ENCODE measurements at places on chromosomes 11 and 22. TPM values are rescaled to one million over a fixed set of nuclear protein-coding genes. Genes with fewer than 3 reads are reported as not detected.

- H3K4me3 ChIP-seq, result no peak overlapping the region
- no peaks in the 10 kb centered on the region for H3K36me3 ChIP-seq
- no peaks in the 10 kb centered on the region for H3K27me3 ChIP-seq
- peaks cover 13% of the 10 kb centered on the region for H3K4me1 ChIP-seq
- H3K27ac ChIP-seq, result no peak overlapping the region
Measured at GRCh38 chr11:114342476-114342875, 46.3 kb downstream of the NNMT start.

DNA sequence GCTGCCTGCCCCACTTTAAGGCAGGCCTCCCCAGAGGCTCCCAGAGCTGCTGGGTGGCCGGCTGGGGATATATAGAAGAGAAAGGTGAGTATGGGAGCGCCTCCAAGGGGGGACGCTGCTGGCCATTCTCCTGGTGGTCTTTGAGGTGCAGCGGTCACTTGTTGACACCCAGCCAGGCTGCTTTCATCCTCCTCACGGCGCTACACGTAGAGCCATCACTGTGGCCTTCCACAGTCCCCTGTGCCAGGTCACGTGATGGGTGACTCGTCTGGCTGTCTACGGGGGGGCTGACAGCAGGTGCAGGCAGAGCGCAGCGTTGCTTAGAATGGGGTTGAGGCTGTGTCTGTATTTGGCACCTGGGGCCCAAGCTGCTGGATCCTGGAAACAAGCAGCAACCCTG lies 1.9 kb downstream of the ACR start:
- no peaks in the 10 kb centered on the region for H3K27me3 ChIP-seq
- H3K36me3 ChIP-seq, result no peaks in the 10 kb centered on the region
- H3K4me1 ChIP-seq, result no peaks in the 10 kb centered on the region
- H3K4me3 ChIP-seq, result no peak overlapping the region

DNA sequence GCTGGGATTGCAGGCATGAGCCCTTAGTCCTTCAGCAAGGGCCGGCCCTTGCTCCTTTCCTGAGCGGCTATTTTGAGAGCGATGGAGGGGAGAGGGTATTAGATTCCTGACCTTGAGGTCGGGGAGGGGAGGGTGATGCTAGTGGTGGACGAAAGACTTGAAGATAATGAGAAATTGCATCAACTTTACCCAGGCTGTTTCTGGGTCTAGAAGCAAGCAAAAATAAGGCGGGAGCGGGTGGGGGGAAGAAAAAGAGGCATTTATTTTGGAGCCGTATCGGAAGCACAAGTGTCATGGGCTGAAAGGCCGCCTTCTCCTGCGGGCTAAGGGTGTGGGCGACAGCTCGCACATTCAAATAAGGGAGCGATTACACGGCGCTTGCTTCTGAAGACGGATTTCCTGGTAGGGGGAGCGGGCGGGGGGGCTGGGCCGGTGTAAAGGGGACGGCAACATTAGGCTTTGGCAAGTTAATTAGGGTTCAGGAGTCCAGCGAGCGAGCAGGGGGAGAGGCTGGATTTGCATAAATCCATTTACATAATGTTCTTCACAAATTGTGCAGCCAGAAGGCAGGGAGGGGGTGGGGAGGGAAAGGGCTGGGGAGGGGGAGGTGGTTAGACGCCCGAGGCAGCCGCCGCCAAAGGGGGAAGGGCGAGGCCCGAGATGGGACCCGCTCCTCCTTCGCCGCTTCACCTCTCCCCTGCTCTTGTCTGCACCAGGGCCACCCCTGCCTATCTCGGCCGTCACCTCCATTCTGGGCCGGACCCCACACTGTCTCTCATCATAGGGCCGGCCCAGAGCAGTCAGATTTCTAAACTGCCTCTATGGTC lies 245.9 kb downstream of the MIAT start:
- DNase-seq, result peak; percentile 30
- peak overlapping the region; percentile 52 for H3K4me3 ChIP-seq
- H3K36me3 ChIP-seq, result peaks cover under 1% of the 10 kb centered on the region
- no peak overlapping the region for H3K27ac ChIP-seq
- H3K27me3 ChIP-seq, result peaks cover 37% of the 10 kb centered on the region

GRCh38 chr11:121936370-121936769 lies 179.6 kb downstream of the BLID start:
- H3K4me1 ChIP-seq, result no peaks in the 10 kb centered on the region
- no peak overlapping the region for H3K27ac ChIP-seq
- H3K36me3 ChIP-seq, result no peaks in the 10 kb centered on the region
- H3K27me3 ChIP-seq, result peaks cover 21% of the 10 kb centered on the region
- DNase-seq, result no peak

DNA sequence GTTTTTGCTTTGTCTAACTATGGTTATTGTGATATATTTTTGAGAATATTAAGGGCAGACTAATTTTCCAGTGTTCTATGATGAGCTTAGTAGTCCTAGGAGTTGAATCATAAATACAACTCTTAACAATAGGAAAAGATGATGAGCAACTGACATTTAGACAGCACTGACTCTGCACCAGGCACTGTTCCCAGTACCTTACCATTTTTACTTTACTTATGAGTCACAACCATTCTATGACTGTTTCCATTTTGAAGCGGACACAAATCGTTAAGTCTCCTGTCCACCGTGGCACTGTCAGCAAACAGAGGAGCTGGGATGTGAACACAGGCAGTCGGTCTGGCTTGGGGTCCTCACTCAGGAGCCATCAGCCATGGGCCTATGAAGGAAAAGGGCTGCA lies 3.4 kb upstream of the SCGB2A2 start:
- peaks cover 17% of the 10 kb centered on the region for H3K4me1 ChIP-seq
- peaks cover 8% of the 10 kb centered on the region for H3K27me3 ChIP-seq
- no peak overlapping the region for H3K4me3 ChIP-seq
- H3K27ac ChIP-seq, result no peak overlapping the region
- DNase-seq, result peak; percentile 34
- H3K36me3 ChIP-seq, result no peaks in the 10 kb centered on the region

GRCh38 chr11:10305964-10306918 lies 1.4 kb downstream of the ADM start:
- peak; percentile 37 for DNase-seq
- H3K27me3 ChIP-seq, result peaks cover 44% of the 10 kb centered on the region
- H3K36me3 ChIP-seq, result no peaks in the 10 kb centered on the region
- peaks cover 33% of the 10 kb centered on the region for H3K4me1 ChIP-seq
- no peak overlapping the region for H3K27ac ChIP-seq

- H3K27ac ChIP-seq, result no peak overlapping the region
- DNase-seq, result no peak
- H3K27me3 ChIP-seq, result no peaks in the 10 kb centered on the region
- no peak overlapping the region for H3K4me3 ChIP-seq
- H3K36me3 ChIP-seq, result peaks cover 47% of the 10 kb centered on the region
Measured at GRCh38 chr22:49867303-49868265, 13.9 kb downstream of the ZBED4 start.

- no peak overlapping the region for H3K4me3 ChIP-seq
- no peaks in the 10 kb centered on the region for H3K4me1 ChIP-seq
- H3K27me3 ChIP-seq, result peaks cover 32% of the 10 kb centered on the region
- no peaks in the 10 kb centered on the region for H3K36me3 ChIP-seq
- DNase-seq, result no peak
Measured at GRCh38 chr22:43465291-43466015, 53.6 kb downstream of the MPPED1 start.

- H3K4me1 ChIP-seq, result peaks cover 96% of the 10 kb centered on the region
- no peaks in the 10 kb centered on the region for H3K27me3 ChIP-seq
- peak overlapping the region; percentile 96 for H3K27ac ChIP-seq
- peak overlapping the region; percentile 65 for H3K4me3 ChIP-seq
- peaks cover under 1% of the 10 kb centered on the region for H3K36me3 ChIP-seq
- peak; percentile 94 for DNase-seq
Measured at GRCh38 chr11:121464352-121464946, 11.7 kb upstream of the SORL1-AS1 start.

DNA sequence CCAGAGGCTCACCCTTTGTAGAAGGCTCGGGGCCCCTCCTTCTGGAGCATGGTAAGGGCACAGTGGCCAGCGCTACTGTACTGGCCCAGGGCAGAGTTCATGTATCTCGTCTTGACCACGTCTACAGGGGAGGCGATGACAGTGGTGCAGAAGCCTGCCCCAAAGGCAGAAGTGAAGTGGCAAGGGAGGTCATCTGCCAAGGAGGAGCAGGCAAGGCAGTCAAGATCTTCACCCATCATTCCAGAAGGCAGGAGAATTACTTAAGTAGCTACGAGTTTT lies 7.2 kb downstream of the UCP2 start:
- H3K27ac ChIP-seq, result peak overlapping the region; percentile 15
- H3K4me3 ChIP-seq, result no peak overlapping the region
- H3K27me3 ChIP-seq, result no peaks in the 10 kb centered on the region
- H3K36me3 ChIP-seq, result peaks cover 54% of the 10 kb centered on the region
- DNase-seq, result no peak
- peaks cover 91% of the 10 kb centered on the region for H3K4me1 ChIP-seq

DNA sequence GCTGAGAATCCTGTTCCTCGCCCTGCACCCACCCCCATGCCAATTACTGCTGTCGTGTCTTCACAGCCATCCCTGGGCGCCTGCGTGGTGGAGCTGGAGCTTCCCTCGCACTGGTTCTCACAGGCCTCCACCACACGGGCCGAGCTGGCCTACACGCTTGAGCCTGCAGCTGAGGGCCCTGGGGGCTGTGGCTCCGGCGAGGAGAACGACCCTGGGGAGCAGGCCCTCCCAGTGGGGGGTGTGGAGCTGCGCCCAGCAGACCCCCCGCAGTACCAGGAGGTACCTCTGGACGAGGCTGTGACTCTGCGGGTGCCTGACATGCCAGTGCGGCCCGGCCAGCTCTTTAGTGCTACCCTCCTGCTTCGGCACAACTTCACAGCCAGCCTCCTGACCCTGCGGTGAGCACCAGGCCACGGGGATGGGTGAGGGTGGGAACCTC lies 4.3 kb downstream of the TMEM132A start:
- DNase-seq, result no peak
- H3K27ac ChIP-seq, result no peak overlapping the region
- H3K4me1 ChIP-seq, result peaks cover 15% of the 10 kb centered on the region
- H3K27me3 ChIP-seq, result peaks cover 13% of the 10 kb centered on the region
- no peaks in the 10 kb centered on the region for H3K36me3 ChIP-seq

- H3K27ac ChIP-seq, result peak overlapping the region; percentile 84
- H3K27me3 ChIP-seq, result no peaks in the 10 kb centered on the region
- H3K36me3 ChIP-seq, result no peaks in the 10 kb centered on the region
Measured at GRCh38 chr11:111938687-111939160, 1.6 kb downstream of the DIXDC1 start.

DNA sequence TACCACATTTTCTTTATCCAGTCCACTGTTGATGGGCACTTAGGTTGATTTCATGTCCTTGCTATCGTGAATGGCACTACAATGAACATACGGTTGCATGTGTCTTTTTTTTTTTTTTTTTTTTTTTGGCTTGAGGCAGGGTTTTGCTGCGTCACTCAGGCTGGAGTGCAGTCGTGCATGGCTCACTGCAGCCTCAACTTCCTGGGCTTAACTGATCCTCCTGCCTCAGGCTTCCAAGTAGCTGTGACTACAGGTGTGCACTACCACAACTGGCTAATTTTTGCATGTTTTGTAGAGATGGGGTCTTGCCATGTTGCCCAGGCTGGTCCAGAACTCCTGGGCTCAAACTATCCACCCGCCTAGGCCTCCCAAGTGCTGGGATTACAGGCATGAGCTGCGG lies 1.5 kb upstream of the CCDC90B start:
- no peaks in the 10 kb centered on the region for H3K36me3 ChIP-seq
- no peak overlapping the region for H3K27ac ChIP-seq
- no peaks in the 10 kb centered on the region for H3K27me3 ChIP-seq
- no peak overlapping the region for H3K4me3 ChIP-seq
- peaks cover 20% of the 10 kb centered on the region for H3K4me1 ChIP-seq

GRCh38 chr11:79182794-79183193 lies 258.0 kb downstream of the TENM4 start:
- peaks cover 5% of the 10 kb centered on the region for H3K27me3 ChIP-seq
- DNase-seq, result no peak
- H3K27ac ChIP-seq, result no peak overlapping the region
- no peaks in the 10 kb centered on the region for H3K36me3 ChIP-seq
- no peaks in the 10 kb centered on the region for H3K4me1 ChIP-seq

DNA sequence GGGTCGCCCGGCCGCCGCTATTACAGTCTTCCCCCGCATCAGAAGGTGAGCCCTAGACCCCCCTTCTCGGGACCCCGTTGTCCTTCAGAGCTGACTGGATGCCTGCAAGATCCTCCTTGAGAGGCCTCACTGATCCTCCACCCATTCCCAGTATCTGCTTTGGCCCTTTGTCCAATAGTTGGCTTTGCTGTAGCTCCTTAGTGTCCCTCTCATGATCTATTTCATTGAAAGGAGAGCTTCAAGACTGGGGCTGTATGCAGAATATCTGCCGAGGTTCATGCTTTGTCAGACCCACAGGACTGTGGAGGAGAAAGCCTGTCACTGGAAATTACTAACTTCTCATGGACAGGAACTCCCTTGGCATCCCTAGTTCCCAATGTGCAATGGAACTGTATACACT lies 499 bp downstream of the DLAT start:
- no peaks in the 10 kb centered on the region for H3K27me3 ChIP-seq
- H3K4me3 ChIP-seq, result peak overlapping the region; percentile 100
- peaks cover 31% of the 10 kb centered on the region for H3K4me1 ChIP-seq
- DNase-seq, result no peak
- peak overlapping the region; percentile 100 for H3K27ac ChIP-seq
- peaks cover 33% of the 10 kb centered on the region for H3K36me3 ChIP-seq

GRCh38 chr11:120178561-120179056 lies 32.2 kb upstream of the OAF start:
- no peak for DNase-seq
- H3K36me3 ChIP-seq, result no peaks in the 10 kb centered on the region
- no peak overlapping the region for H3K27ac ChIP-seq
- H3K4me1 ChIP-seq, result no peaks in the 10 kb centered on the region
- peaks cover 6% of the 10 kb centered on the region for H3K27me3 ChIP-seq
- H3K4me3 ChIP-seq, result no peak overlapping the region

DNA sequence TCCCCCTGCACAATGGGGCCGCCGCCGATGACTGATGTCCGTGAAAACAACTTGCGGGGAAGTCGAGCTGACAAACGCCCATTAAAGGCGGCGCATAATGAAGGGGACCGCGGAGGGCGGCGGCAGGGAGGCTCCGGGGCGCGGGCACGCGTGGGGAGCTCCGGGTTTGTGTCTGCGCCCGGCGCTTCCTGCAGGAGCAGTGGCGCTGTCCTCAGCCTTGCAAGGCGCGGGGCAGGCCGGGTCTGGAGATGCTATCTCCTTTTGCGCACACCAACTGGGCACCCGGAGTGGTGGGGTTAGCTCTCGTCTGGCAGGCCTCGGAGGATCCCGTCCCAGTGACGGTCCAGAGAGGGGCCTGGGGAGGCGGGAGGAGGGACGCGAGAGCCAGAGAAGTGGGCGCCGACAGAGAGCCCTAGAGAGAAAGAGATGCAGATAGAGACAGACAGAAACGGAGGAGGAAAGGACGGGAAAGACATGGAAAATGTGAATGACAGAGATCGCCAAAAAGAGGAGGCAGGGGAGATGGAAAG lies 390 bp upstream of the FGF3 start:
- no peak overlapping the region for H3K4me3 ChIP-seq
- H3K27ac ChIP-seq, result no peak overlapping the region
- H3K4me1 ChIP-seq, result no peaks in the 10 kb centered on the region
- DNase-seq, result no peak

Gene CRYBB3
- total RNA-seq, result not detected

Gene EIF1AD
- 31.7 TPM for total RNA-seq

Gene USP35
- 14.2 TPM for total RNA-seq

Gene ART1
- not detected for total RNA-seq

Gene ZNF70
- total RNA-seq, result 0.93 TPM

Gene ASCL3
- total RNA-seq, result not detected

Gene MED19
- total RNA-seq, result 9.0 TPM

Gene MMP10
- not detected for total RNA-seq

Gene OR2D2
- not detected for total RNA-seq

Gene NDUFS8
- total RNA-seq, result 142 TPM

Gene SLC16A8
- total RNA-seq, result not detected

Gene ARSA
- total RNA-seq, result 19.2 TPM

Gene KLHL35
- total RNA-seq, result 0.14 TPM

Data from activated naive CD4-positive, alpha-beta T cell treated with anti-CD3 and anti-CD28 coated beads for 36 hours (primary cell).